ENCODE measurements at places on chromosomes 1 and 21.

GRCh38 chr1:239897458-239897857 is 194.2 kb upstream of the FMN2 start:
- no peak for DNase-seq

GRCh38 chr1:22658385-22659163 is 5.5 kb downstream of the C1QB start:
- DNase-seq: no peak

DNA sequence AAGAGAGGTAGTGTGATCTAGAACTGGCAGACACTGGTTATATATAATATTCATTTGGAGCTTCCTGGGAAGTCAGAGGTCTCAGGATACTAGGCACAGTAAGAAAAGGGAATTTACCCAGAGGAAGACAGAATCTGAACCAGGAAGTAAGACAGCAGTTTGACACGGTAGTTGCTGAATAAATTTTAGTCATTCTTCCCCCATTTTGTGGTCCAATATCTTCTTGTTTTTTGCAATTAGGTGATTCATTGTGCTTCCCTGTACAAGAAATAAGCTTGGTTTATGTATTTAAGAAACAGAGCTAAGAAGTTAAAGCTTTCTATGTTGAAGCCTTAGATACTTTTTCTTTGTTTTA is 1.3 kb downstream of the TMEM167B start:
- no peak for DNase-seq

DNA sequence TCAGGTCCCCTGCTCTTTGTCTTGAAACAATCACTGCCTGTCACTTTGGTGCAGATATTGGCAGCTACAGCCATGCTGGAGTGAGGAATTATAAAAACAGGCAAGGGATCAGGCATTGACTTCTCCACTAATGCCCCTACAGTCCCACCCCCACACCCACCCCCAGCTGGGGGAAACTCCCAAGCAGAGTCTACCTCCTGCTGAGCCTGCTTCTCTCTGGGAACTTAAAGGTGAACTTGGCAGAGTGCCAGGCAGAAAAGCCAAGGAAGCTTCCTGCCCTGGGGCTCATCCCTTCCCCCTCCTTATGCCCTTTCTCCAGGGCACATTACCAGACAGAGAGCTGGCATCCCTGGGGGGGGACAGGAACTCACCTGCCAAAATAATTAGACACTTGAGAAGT is 6.7 kb downstream of the NCMAP start:
- no peak for DNase-seq

- DNase-seq: no peak
These were observed 8.2 kb downstream of the MATN1 start for GRCh38 chr1:30715216-30715615.

- DNase-seq: no peak
These were observed 426.5 kb upstream of the NFIA start for GRCh38 chr1:60655679-60656355.

GRCh38 chr1:203287109-203287893 is 18.0 kb upstream of the BTG2 start:
- no peak for DNase-seq

GRCh38 chr1:213987422-213987926 is 299 bp upstream of the PROX1 start:
- DNase-seq: peak; percentile 16

- peak; percentile 32 for DNase-seq
These were observed 297.7 kb downstream of the PTPRC start for GRCh38 chr1:198936371-198937083.

- DNase-seq: no peak
These were observed 66.0 kb upstream of the EFHD2 start for GRCh38 chr1:15343729-15344128.

- DNase-seq: no peak
These were observed 79.6 kb upstream of the ZC3H12A start for GRCh38 chr1:37394574-37395464.

- DNase-seq: no peak
These were observed 49.3 kb downstream of the LPGAT1 start for GRCh38 chr1:211781260-211781659.

GRCh38 chr21:32278518-32279376 is at the start of gene MIS18A:
Gene MIS18A (minus strand): TSS chr21:32279049. CDS start chr21:32279014, 35 bp downstream.
- DNase-seq: peak; percentile 88
